ENCODE measurements at places on chromosomes 3 and 15.
A peak's percentile ranks its signal among the peaks of the same experiment; 100 is the strongest.

- DNase-seq = no peak
Measured at GRCh38 chr3:69770976-69771634, 31.8 kb downstream of the MITF start.

- DNase-seq = peak; percentile 66
Measured at GRCh38 chr15:69414701-69415167, 585 bp downstream of the KIF23 start.

GRCh38 chr3:126049289-126050049, 34.5 kb downstream of the SLC41A3 start:
- DNase-seq = no peak

DNA sequence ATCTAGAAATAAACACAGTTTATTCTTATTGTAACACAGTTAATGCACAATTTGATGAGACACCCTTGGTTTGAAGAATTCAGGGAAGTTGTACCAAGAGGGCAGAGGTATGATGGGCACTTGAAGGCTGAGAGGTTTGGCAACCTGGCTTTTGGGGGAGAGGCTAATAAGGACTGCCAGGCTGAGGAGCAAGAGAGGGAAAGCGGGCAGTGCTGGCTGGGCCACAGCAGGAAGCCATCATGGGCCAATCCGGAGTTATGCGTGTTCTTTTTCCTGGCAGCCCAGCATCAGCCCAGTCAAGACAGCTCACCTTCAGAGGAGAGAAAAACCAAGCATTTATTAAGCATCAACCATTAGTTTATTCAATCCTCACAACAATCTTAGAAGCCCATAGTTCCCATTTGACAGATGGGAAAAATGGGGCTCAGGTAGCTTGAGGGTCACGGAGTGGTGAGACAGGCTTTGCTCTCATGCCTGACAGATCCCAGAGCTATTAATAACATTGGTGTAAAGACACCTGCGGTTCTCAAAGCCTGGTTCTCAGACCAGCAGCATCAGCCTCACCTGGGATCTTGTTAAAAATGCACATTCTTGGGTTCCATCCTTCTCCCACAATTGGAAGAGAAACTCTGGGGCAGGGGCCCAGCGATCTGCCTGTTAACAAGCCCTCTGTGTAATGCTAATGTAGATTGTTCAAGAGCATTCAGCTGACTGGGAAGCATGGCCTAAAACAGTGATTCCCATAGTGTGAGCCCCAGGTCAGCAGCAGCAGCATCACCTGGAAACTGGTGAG, 183.7 kb downstream of the NTRK3 start:
- no peak for DNase-seq

GRCh38 chr3:178170698-178171535, 365.3 kb upstream of the KCNMB2 start:
- no peak for DNase-seq

DNA sequence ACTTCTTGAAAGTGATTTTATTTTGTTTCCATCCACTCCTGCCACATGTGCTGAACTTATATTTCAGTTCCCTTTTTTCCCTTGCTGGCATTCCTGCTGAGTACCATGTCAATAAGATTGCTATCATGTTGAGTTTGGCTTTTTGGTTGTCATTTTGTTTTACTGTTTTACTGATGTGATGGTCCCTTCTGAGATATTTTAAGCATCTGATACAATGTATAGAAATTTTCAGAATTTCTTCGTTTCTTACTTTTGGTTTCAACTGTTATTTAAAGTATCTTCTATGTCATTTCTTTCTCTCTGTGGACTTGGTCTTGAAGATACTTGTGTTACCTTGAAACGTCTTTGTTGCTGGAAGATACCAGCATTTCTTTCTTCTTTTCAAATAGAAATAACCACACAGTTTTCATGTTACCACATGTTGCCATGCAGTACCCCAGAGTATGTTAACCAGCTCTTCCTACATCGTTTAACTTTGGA, 14.1 kb downstream of the SIDT1 start:
- no peak for DNase-seq

GRCh38 chr15:52749258-52749657, 40.9 kb downstream of the ONECUT1 start:
- DNase-seq = no peak

GRCh38 chr3:184756151-184757021, 44.5 kb upstream of the MAGEF1 start:
- no peak for DNase-seq

DNA sequence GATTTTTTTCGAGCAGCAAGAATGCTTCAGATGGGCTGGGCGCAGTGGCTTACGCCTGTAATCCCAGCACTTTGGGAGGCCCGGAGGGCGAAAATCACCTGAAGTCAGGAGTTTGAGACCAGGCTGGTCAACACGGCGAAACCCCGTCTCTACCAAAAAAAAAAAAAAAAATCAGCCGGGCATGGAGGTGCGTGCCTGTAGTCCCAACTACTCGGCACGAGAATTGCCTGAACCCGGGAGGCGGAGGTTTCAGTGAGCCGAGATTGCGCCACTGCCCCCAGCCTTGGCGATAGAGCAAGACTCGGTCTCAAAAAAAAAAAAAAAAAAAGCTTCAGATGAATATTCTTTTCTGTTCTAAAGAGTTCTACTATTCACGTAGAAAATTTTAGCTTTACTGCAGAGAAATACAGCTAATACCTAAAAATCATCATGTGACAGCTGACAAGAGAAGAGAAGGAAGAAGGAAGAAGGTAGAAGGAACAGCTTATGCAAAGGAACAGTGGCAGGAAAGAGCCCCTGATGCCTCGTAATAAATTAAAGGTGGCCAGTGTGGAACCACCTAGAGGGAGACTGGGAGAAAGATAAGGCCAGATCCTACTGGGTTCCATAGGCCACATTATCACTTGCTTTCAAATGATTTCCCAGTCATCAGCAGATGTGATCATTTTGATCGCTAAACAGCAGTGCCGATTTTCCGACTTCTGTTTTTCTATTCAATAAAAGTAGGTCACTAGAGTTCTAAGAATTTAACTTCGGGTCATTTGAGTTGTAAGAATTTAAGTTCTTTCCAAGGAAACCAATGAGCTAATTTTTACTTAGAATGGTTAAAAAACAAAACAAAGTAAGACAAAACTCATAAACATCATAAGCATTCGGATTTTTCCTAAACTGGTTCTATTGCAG, 1.5 kb downstream of the CMTM6 start:
- DNase-seq = no peak

DNA sequence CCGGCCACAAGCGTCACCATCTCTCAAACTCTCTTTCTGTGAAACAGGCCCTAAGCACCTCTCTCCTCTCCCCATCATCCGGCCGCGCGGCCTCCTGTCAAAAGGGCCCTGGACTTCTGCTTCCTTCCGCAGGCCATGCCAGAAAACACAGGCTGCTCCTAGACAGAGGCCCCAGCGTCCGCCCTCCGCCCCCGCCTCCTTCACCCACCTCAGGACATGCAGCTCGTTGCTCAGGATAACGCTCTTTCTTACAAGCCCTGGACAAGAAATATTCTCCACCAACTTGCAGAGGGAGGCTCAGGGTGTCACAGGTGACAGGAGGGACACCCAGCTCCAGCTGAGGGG, 212.0 kb downstream of the XXYLT1 start:
- DNase-seq = peak; percentile 41

DNA sequence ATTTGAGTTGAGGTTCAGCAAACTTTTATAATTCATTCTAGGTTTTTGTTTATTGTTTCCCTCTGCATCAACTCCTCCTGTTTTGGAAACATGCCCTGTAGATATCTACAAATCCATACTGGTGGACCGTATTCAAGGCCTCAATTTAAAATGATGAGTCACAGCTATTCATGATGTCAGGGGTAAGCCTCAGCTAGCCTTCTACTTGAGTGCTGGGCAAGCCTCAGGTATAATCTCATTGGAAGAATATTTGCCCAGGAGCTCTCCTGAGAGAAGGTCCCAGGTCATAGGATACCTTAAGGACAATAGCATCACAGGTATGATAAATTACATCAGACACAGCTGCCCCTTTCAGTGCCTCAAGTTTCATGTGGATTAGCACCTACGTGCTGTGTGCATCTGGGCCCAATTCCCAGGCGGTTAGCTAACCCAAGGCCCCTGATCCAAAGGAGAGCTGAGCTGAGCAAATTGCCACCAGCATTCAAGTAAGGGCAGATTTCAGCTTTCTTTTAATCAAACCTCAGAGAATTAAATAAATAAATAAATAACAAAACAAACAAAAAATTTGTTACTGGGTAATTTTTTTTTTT, 87.5 kb downstream of the KCNMB2 start:
- no peak for DNase-seq

- DNase-seq = peak; percentile 63
Measured at GRCh38 chr15:99433026-99433756, 132.6 kb upstream of the MEF2A start.
